ENCODE measurements at places on chromosomes 3 and 15.

DNA sequence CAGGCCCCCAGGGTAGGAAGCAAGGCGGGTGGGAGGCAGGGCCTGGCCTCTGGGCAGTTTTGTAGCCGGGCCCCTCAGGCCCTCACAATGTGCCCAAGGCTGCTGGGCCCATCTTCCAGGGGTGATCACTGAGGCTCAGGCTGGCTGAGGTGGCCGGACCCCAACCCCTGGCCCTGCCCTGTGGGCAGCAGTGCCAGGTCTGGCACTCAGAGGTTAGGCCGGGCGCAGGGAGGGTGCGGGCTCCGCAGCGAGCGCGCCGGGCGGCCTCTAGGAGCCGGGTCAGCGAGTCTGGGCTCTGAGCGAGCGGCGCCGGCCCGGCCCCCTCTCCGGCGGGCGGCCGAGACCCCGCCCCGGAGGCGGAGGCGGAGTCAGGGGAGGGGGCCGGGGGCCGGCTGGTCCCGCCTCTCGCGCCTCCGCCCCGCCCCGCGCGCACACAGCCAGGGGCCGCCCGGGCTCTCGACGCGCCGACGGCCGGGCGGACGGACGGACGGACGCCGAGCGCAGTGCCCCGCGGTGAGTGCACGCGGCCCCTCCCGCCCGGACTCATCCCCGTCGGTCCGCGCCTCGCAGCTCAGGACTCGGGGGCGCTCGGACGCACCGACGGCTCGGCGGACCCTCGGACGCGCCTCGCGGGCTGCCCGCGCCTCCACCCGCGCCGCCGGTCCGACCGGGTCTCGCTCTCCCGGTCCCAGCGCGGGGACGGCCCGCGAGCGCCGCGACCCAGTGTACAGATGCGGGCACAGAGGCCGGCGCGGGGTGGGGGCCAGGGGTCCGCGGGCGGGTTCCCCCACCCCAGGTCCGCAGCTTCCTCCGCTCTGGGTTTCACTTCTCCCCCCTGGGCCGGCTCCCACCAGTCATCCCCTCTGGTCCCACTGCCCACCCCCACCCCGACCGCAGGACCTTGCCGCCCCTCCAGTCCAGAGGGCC, at the start of gene FBLN2:
TSS of gene FBLN2 (plus strand) at position 430 of the 927 bp plus-strand sequence. CDS start 21,231 bp downstream, outside the sequence.
- DNase-seq, result peak; percentile 98

DNA sequence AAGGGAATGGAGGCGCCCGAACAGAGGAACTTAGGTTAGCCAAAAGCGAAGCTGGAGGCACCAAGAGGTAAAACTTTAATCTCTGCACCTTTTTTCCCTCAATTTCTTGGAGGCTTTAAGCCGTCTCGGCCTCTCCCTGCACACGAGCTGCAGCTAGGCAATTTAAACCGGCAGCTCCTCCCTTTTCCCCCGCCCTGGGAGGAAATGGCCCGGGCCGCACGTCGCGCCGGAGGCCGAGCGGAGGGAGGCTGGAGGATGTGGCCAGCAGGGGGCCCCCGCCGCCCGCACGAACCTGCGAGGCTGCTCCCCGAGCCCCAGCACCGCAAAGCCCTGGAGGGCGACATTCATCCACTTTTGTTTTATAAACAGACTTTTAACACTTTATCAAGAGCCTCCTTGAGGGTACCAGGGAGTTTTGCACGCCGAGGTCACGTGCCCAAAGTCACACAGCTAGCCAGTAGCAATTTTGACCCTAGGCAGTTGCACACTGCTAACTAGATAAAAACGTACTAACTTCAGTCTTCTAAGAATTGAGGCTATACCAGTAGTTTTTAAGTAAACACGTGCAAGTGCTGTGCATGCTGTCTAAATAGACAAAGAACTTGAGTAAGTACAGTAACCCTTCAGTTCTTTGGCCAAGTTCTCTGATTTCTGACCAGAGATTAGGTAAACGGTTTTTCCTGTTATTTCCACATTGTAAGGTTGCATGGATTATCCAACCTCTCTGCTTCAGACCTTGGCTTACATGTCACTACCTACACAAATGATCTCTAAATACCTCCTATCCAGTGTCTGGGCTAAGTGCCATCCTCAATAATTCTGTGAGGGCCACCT, 668 bp upstream of the XXYLT1 start:
- DNase-seq, result peak; percentile 96

DNA sequence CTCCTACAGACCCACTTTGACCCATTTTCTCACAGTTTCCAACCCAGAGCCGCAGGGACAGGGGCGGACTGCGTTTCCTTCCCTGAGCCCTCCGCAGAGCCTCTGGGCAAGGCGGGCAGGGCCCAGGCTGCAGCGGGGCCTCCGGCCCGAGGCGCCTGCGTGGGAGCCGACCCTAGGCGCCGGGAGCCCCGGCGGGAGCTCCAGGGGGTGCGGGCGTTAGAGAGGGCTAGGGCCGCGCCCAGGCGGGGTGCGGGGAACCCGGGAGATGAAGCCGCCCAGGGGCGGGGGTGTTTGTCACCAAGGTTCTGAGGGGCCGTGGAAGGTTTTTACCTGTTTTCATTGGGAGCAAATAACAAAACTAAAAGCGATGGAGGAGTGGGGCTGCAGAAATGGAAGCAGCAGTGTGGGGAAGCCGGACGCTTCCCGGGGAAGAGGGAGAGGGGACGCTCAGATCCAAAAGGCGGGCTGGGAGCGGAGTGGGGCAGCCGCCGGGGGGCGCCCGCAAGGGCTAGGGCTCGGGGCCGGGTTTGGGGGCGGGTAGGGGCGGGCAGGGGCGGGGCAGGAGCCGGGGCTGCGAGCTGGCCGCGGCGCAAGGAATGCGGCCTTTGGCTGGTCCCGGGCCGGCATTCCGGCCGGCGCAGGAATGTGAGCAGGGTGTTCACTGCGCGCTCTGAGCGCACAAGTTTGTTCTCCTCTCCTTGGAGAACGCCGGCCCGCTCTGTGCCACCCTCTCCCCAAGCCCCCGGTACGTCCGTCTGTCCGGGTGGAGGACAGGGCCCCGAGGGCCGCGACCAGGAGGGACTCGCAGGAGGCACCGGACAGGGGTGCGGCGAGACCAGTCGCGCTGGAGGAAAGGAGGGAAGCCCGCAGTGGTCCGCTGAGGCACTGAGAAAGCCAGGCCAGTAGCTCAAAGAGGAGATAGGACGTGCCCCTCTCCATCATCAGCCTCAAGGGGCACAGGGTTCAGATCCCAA, 61.1 kb downstream of the AMOTL2 start:
- peak; percentile 91 for DNase-seq

GRCh38 chr15:41689083-41689482, 28.9 kb downstream of the MGA start:
- no peak for DNase-seq

- DNase-seq, result no peak
These were observed 239.3 kb downstream of the IL5RA start for GRCh38 chr3:2870724-2871333.

GRCh38 chr15:23073890-23074646, 34.7 kb upstream of the TUBGCP5 start:
- no peak for DNase-seq

DNA sequence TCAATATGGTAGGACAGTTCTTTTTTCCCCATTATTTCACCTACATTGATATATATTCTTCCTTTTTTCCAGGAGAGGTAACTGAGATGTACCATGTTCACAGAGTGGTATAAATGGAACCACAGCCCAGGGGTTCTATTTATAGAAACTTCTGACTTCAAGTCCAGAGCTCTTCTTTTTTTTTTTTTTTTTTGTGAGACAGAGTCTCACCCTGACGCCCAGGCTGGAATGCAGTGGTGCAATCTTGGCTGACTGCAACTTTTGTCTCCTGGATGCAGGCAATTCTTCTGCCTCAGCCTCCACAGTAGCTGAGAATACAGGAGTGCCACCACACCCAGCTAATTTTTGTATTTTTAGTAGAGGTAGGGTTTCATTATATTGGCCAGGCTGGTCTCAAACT, 267.1 kb upstream of the TPRG1 start:
- DNase-seq, result peak; percentile 21

DNA sequence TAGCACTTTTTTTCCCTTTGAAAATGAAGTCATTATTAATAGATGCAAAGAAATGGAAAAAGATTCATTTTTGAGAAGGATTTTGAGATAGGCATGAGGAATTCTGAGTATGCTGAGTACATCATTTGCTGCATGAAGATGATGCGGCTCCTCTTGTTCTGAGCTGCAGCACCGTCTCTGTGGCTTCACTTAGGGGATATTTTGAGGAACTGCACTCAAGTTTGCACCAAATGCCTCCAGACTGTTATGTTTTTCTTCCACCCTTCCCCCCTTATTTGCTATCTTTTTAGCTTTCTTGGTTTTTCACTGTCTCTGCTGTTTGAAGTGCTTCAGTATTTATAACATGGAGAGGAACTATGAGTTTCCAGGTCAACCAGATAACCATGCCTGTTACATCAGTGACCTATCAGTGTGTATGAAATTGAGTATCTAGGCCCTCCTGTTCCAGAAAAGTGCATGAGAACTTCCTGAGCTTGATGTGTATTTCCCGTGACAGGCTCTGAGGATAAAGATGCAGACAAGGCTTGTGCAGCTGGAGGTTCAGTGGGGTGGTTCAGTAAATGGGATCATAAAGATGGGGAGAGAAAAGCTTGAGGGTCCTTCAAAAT, 128.7 kb downstream of the PDCD6IP start:
- no peak for DNase-seq

- DNase-seq, result no peak
These were observed 84.3 kb downstream of the EEFSEC start for GRCh38 chr3:128237348-128238183.

DNA sequence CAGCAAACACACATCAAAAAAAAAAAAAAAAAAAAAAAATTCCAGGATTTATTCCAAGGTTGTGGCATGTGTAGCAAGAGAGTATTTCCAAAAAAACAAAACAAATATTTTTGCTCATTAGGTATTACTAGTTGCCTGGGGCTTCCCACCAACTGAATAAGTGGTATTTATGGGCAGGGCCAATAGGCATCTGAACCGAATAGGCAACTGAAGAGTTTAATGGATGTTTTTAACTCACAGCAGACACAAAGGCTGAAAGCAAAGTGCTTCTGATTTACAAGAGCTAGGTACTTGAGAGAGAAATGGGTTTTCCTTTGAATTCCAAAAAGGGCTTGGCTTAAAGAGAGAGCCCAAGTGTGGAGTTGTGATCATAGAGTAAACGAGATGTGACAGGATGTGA, 21.4 kb downstream of the EIF4E3 start:
- no peak for DNase-seq

DNA sequence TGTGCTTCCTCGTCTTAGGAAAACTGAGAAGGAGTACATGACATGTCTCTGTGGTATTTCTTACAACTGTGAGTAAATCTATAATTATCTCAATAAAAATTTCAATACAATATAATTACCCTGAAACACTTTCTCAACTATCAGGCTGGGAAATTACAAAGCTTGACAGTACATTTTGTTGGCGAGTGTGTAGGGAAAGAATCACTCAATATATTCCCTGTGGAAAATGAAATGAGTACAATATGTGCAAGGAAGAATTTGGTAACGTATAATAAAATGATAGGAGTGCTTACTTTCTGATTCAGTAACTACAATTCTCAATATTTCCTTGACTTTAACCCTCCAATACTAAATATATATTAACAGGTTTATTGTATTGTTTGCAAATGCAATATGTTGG, 818.2 kb upstream of the CADM2 start:
- DNase-seq, result no peak

- no peak for DNase-seq
These were observed 616.0 kb upstream of the TBL1XR1 start for GRCh38 chr3:177813322-177813721.

- DNase-seq, result peak; percentile 93
These were observed 71.5 kb upstream of the PLXNA1 start for GRCh38 chr3:126911162-126912026.

DNA sequence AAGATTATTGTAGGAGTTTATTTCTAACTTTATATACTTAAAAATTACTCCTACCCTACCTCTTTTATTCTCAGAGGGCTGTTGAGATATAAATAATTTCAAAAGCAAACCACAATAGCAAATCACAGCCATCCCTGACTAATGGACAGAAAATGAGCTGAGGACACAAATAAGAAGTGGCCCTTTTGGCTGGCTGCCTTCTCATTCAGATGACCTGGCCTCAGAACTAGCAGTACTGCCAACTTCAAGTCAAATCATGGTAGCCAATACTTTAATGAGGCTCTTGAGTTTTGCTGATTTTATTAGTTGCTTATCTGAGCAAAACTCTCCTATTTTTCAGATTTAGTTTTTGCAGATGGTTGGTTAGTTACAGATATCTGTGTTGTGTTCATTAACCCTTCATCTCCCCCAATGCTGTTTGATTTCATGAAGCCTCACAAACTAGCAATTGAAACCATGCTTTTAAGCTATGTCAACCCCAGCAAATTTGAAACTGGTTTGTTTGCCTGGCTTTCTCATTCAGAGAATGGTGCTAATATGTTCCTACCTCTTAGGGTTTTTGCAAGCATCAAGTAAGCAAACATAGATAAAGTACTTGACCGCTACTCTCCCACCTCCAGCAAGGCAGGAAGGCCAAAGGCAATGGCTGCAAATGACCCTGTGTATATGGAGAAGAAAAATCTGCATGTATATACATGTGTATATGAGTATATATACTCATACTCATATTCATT, 73.4 kb upstream of the HACD2 start:
- peak; percentile 64 for DNase-seq

GRCh38 chr3:66904831-66905493, 93.1 kb upstream of the KBTBD8 start:
- no peak for DNase-seq

GRCh38 chr15:44682211-44682610, 18.7 kb upstream of the SPG11 start:
- DNase-seq, result no peak

GRCh38 chr3:26574766-26575165, 47.8 kb upstream of the LRRC3B start:
- DNase-seq, result no peak

- no peak for DNase-seq
These were observed 10.2 kb upstream of the TIPARP start for GRCh38 chr3:156664011-156664830.

DNA sequence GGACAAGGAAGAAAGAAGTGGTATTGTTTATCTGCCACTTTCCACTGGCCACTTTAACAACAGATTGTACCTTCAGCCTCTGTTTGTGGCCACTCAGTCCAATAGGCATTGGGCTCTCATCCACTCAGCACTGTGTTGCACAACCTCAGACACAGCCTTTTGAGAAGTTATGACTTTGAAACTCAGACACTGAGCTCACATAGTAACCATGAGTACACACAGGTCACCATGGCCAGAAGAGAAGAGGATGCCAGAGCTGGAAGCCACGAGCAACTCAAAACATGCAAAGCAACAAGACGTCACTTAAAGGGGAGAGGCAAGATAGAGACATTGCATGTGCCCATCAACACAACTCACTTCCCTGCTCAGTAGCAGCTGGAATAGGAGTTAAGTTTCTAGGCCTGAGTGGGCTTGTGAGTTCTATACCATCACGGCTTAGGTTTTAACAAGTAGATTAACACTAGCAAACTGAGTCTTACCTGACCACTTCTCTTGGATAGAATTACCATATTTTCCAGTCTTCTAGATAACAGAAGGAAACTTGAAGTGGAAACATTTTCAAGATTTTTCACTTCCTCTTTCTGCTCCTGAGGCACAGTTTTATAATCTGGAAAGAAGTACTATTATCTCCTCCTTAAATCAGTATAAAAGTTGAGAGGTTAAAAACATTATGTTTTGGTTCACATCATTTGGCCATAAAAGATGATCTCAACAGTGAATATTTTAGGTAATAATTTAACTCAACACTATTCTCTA, 103.5 kb downstream of the IMPG2 start:
- peak; percentile 56 for DNase-seq
